Naive B cell (primary cell): ENCODE measurements at places on chromosomes 6 and 20.

GRCh38 chr6:166997768-166998255 lies 1.4 kb upstream of the CEP43 start:
- DNase-seq = peak; percentile 29

- no peak for DNase-seq
Observed at GRCh38 chr6:39889229-39889628, 45.0 kb downstream of the MOCS1 start.

DNA sequence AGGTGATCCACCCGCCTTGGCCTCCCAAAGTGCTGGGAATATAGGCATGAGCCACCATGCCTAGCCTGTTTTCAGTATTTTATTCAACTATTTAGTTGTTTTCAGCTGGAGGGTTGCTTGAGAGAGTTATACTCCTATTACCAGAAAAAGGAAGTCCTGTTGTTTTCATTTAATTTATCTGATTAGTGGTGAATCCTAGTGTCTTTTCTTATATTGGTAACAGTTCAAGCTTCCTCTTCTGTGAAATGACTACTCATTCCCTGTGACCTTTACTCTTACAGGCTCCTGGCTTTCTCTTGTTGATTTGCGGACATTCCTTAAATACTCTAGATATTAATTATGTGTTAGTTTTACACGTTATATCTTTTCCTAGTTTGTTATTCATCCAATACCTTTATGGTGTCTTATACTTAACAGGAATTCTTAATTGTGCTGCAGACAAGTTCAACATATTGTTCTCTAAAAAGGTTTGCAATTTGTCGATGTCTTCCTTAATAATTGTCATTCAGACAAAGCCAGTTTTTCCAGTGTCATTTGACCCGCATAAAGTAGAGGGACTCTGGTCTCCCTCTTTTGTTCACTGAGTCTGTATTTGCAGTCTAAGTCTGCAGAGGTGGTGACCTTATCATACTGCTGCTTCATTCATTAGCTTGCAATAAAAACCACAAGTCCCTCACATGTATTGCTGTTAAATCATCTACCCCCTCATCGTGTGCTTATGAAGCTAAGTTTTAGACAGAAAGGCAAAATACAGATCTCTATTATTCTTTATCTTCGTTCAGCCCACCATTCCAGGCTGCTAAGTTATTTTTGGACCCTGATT lies 51.4 kb downstream of the ZBTB9 start:
- no peak for DNase-seq

DNA sequence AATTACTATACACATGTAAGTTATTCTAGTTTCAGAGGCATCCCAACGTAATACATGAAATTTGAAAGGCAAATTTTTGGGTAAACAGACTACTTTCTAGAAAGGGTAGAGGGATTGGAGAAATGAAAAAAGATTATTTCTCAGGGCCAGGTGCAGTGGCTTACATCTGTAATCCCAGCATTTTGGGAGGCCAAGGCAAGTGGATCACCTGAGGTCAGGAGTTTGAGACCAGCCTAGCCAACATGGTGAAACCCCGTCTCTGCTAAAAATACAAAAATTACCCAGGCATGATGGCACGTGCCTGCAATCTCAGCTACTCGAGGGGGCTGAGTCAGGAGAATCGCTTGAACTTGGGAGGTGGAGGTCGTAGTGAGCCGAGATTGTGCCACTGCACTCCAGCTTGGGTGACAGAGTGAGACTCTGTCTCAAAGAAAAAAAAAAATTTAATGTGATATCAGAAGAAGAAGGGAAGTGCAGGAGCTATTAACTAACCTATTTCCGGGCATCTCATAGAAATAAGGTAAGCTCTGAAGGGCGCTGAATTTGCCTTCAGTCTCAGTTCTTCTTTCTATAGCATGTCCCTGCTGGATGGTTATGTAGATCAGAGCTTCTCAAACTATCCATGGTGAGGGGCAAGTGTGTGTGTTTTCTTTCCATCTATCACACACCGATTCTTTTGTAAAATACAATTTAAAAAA lies 100.3 kb upstream of the MTHFD1L start:
- peak; percentile 71 for DNase-seq

- no peak for DNase-seq
Observed at GRCh38 chr20:9506964-9507369, 7.4 kb upstream of the LAMP5 start.
